8988T (cell line): ENCODE measurements at places on chromosomes 11 and 22.

DNA sequence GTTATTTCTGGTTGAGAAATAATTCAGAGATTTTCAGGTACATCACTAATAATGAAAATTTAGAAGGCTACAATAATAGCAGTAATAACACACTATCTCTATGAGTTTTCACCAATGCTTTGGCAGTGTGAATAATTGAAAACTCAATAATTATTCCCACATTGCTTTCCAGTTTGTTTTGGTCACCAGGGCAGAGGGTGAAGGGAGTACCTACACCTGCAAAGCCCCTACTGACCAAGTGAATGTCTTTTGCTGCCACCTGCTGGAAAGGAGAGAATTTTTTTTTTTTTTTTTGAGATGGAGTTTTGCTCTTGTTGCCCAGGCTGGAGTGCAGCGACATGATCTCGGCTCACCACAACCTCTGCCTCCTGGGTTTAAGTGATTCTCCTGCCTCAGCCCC is 3.2 kb downstream of the NELL1 start:
- no peak for DNase-seq

GRCh38 chr11:8081591-8082250 is 710 bp downstream of the TUB start:
- DNase-seq: no peak

DNA sequence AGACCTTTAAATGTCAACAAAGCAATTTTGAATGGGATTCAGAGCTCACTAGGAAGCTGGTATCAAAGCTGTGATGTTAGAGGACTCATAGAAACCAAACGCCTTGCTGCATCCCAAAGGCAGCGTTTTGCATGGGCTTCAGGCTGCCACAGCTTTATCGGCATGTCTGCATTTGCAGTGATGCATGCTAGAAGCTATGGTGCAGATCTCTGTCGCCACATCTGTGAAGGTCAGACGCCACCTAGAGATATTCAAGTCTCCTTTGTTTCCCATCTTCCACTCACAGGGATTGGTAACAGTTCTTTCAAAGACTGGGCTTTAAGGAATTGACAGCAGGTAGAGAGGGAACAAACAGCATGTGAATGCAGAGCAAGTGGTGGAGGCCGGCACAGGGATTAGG is 47.8 kb downstream of the NTM start:
- DNase-seq: no peak

DNA sequence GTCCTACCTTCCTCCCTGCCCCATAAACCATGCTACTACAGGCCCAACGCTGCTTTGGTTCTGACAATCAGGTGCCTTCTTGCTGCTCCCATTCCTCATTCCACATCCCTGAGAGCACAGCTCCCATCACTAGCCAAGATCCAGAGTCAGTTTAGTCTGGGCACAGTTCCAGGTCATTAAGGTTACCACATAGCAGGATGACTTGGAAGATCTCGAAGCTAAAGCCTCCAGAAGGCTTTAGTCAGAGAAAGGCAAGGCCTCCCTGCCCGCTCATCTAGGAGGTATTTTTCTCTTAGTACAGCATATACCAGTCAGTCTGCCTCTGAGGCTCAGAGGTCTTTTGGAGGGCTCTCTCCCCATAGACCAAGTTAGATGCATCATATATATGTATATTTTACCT is 30.3 kb downstream of the TRIM66 start:
- DNase-seq: no peak

DNA sequence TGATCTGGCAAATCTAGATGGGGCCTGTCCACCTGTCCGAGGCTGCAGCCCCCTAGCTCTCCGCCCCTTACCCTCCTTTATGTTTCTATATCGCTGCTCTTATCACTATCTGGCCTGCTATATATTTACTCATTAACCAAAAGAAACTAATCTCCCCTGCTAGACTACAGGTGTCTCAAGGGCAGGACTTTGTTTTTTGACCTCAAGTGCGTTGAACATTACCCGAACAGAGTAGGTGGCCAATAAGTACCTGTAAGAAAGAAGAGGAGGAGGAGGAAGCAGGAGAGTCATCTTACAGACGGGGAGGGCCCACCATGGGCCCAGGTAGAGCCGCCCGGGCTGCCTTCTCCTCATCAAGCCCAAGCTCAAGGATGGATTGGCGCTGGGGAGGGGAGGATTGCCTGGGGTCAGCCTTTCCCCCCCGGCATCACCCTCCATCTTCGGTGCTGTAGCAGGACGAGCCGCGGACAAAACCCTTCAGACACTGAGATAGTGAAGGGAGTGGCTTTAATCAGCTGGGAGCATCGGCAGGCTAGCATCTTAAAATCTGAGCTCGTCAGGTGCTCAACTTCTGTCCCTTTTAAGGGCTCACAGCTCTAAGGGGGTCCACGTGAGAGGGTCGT is 1.2 kb upstream of the P2RY6 start:
- no peak for DNase-seq

- no peak for DNase-seq
Measured at GRCh38 chr22:36471341-36471821, 10.1 kb downstream of the TXN2 start.

- DNase-seq: no peak
Measured at GRCh38 chr11:34266090-34266912, 91.5 kb downstream of the ABTB2 start.

DNA sequence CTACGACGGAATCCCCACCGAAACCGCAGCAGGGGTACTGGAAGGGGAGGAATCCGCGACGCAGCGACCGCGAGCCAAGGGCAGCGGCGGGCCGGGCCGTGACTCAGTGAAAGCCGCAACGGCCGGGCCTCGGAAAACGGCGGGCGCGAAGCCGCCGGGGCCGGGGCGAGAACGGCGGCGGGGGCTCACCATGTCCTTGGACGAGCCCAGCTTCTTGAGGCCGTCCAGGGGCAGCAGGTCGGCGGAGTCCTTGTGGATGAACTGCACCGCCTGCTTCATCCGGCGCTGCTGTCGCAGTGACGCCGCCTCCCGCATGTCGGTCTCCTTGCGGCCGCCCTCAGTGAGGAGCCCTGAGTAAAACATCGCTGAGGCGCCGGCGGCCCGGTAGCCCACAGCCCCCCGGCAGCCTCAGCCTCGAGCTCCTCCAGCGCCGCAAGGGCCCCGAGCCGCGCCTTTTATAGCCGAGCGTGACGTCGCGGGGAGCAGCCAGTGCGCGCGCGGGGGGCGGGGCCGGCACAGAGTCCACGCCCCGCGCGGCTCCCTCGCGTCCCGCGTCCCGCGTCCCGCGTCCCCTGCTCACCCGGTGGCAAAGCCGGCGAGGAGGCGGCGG is at the start of gene NRIP3:
NRIP3 (minus strand) TSS at position 429 of the 610 bp plus-strand sequence; CDS start at position 363, 66 bp downstream.
- peak; percentile 61 for DNase-seq

GRCh38 chr22:33781411-33781810 is 138.9 kb downstream of the LARGE1 start:
- DNase-seq: no peak

DNA sequence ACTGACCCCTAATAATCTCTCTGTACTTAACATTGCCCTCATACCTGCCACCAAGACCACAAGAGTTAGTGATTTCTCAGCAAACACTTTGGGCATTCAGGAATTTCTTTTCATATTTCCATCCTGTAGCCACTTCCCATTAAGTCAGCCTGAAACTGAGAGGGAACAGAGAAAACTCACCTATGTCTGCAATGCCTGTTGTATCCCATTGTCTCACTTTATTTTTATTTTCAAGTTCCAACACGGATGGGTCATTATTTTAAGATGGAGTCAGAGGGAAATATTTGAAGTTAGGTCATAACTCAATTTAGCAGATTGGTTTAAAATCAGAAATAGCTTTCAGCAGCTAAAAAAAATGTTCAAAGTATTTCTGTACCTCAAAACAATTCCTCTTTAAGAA is 937.8 kb upstream of the CHORDC1 start:
- no peak for DNase-seq

DNA sequence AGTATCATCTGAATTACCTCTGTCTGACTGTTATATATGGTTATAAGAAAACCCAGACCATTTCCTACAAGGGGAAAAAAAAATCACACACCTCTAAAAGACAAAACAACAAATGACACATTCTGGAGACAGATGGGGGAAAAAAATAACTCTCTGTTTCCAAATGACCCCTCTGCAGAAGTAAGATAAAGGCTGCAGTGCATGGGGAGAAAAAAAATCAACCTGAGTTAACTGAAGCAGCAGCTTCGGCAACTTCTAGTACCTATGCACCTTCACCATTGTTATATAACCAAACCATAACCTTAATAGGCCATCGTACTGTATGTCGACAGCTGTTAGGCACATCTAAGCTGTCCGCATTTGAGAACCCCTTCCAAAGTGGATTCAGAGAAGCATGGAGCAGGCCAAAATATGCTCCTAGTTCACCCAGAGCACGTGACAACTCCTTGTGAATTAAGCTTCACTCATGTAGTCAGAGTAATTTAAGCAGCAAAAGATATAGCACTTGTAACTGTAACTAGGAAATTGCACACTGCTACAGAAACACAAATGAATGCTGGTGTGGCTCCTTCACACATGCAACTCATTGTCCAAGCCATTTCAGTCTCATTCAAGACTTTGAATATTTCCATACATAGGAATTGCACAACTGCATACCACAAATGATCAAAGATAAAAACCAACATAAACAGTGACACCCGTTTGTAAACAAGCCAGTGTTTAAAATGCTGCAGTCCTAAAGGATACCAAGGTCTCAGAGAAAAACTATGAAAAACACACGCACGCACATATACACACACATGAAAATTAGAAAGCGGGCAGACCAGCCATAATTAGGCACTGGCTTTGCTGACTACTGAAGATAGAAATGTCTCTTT is 2.7 kb downstream of the SIK3 start:
- DNase-seq: no peak

GRCh38 chr11:79332017-79332416 is 108.8 kb downstream of the TENM4 start:
- DNase-seq: no peak

DNA sequence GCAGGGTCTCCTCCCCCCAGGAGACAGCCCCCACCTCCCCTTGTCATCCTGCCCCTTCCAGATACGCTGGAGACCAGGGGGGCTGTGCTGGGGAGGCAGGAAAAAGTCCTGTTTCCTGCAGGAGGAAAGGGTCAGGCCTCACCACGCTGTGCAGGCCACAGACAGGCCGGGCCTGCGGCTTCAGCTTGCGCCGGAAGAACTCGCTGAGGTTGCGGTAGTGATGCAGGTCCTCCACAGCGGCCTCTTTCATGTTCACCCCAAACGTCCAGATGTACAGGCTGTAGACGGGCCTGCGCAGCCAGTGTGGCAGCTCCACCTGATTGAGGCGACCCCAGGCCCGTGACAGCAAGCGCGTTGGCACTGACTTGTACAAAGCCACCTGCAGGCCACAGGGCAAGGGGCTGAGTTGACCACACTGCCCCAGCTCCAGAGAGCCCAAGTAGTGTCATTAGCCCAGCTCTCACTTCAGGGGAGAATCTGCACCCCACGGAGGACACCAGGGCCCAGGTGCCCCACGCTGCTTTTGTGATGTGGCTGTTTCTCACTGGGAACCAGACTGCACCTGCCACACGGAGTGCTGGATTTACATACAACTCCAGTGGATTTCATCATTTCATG is 40.4 kb downstream of the PISD start:
- no peak for DNase-seq

- DNase-seq: peak; percentile 27
Measured at GRCh38 chr22:20963201-20964052, 3.6 kb upstream of the AIFM3 start.

GRCh38 chr11:44621140-44621681 is 55.7 kb downstream of the CD82 start:
- DNase-seq: peak; percentile 90

GRCh38 chr22:40595497-40596234 is 40.9 kb downstream of the MRTFA start:
- no peak for DNase-seq

GRCh38 chr11:24142062-24142461 is 354.8 kb upstream of the LUZP2 start:
- no peak for DNase-seq

DNA sequence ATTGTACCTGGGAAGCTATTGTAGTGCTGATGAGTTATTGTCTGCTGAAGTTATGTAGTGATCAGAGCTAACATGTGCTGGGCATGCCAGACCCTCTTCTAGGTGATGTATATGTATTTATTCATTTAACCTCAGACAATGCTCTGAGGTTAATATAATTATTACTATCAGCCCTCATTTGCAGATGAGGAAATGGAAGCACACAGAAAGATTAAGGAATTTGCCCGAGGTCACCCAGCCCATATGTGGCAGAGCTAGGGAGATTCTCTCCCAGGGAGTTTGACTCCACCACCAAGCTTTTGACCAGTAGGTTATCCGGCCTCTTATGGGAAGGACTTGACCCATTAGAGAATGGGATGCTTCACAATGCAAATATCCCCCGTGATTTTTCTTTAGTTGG is 114.2 kb upstream of the NAV2 start:
- DNase-seq: no peak

DNA sequence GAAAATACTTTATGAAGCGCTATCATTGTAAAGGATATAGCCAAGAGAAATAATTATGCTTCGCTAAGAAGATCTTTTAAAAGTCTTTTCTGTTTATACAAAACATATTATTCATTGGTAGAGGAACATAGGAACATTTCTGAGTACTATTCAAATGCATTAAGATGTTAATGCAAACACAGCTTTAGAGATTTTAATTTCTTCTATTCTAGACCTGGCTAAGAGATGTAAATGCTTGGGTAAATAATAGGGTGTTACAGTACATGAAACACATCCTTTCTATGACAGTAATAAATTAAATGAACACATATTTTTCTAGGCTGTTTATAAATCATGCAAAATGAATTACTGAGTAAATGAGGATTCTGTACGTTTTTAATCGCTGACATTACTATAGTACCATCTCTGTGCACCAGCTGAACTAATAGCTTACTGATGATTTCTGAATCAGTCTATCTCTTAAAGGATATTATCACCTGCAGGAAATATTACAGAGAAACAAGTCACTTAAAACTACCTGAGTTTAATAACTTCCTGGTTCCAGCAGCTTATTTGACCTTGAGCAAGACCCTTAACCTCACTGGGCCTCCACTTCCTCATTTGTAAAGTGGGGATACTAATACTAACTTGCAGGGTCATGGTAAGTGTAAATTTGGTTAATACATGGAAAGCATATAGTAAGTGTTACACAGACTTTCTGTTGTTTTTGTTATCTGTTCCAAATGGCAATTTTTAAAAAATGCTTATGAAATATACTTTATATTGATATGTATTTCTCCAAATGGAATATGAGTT is 344.9 kb downstream of the DYNC2H1 start:
- DNase-seq: no peak
